ENCODE measurements at places on chromosomes 12 and 14.

DNA sequence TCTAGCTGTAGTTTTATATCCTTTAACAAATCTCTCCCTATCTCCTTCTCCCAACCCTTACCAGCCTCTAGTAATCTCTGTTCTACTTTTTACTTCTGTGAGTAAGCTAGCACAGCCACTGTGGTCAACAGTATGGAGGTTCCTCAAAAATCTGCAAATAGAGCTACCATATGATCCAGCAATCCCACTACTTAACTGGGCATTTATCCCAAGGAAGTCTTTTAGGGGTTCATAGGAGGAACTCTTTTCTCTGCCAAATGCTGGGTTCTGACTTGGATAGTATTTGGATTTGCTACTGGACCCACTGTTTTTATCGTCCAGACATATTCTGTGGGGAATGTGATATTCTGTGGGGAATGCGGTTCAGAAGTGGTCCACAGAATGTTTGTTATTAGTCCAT, 41.1 kb downstream of the EID3 start:
- no peak for DNase-seq

GRCh38 chr12:122894193-122895121, 1.5 kb downstream of the VPS37B start:
- DNase-seq: no peak

GRCh38 chr12:89661706-89662330, 46.8 kb downstream of the ATP2B1 start:
- peak; percentile 28 for DNase-seq

- no peak for DNase-seq
Observed at GRCh38 chr12:127606476-127607015, 660.4 kb upstream of the TMEM132C start.

GRCh38 chr12:93237235-93237915, 140.3 kb upstream of the NUDT4 start:
- no peak for DNase-seq

- no peak for DNase-seq
Observed at GRCh38 chr12:67107235-67107634, 161.9 kb upstream of the CAND1 start.

DNA sequence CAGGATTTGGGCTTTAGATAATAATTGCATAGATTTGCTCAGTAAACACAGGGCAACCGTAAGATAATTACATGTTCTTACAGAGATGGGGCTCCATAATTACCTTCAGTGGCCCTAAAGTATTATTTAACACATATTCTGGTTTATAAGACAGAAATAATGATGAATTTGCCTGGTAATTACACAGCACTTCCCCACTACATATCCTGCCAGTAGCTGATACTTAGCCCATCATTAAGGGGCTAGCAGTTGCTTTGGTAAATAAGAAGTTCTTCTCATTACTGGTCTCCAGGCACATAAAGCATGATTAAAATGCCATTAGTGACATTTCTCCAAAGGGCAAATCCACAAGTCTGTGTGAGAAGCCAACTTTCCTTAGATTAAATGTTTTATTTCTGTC, 158.7 kb downstream of the NUAK1 start:
- DNase-seq: no peak

Data from CD4-positive, alpha-beta T cell treated with Interferon alpha-2 for 1 hour (primary cell).